ENCODE measurements at places on chromosomes 11 and 22.

GRCh38 chr22:46584081-46584921 lies 35.9 kb upstream of the GRAMD4 start:
- no peak for DNase-seq

- no peak for DNase-seq
These were observed 115.9 kb downstream of the ATM start for GRCh38 chr11:108338750-108339149.

DNA sequence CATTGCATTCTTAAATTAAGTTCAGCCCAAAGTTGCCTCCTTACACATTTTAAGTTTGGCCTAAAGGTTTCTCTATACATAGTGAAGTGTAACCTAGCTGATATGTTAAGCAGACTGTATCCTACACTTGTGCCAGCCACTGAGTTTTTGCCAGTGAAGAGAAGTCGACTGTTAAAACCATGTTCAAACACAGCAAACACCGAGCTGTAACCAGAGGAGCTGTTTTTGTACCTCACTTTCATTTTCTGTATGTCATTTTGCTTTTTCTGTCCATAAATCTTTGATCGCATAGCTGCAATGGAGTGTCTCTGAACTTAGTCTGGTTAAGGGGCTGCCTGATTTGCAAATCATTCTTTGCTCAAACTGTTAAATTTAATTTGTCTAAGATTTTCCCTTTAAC lies 403.7 kb downstream of the LUZP2 start:
- DNase-seq, result no peak

DNA sequence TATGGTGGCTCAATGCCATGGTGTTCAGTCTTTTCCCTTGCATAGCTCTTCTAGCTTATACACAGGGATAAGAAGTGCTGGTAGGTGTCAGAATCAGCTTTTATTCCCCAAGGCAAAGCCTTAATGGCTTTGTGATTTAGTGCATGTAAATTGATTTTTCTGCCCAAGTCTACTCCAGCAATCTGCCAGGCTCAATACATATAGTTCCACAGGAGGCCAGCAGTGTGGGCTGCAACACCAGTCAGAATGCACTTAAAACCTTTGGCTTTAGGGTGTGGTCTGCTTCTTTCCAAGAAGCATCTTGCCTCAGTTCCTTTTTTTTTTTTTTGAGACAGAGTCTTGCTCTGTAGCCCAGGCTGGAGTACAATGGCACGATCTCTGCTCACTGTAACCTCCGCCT lies 14.5 kb upstream of the CAPRIN1 start:
- DNase-seq, result no peak

DNA sequence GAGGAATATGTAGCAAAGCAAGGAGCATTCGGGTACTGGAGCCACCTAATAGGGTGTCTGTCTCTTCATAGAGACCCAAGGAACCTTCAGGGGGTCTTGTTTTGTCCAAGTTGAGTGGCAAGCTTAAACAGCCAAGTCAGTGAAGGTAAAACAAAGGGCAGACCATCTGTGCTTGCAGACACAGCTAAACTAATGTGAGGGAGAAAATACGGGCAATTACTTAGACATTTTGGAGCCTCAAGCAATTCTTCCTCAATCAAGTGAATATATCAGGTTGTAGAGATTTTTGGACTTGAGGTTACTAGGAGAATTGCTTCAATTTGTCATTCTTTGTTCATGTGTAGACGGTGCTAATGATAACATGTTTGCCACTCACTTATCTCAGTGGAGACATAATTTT lies 148.2 kb upstream of the ARHGAP20 start:
- DNase-seq, result no peak

GRCh38 chr11:66951135-66951534 lies 7.0 kb downstream of the PC start:
- no peak for DNase-seq

- DNase-seq, result no peak
These were observed 8.3 kb upstream of the SLC39A13 start for GRCh38 chr11:47399860-47400767.
